ENCODE measurements at places on chromosomes 6 and 20.

DNA sequence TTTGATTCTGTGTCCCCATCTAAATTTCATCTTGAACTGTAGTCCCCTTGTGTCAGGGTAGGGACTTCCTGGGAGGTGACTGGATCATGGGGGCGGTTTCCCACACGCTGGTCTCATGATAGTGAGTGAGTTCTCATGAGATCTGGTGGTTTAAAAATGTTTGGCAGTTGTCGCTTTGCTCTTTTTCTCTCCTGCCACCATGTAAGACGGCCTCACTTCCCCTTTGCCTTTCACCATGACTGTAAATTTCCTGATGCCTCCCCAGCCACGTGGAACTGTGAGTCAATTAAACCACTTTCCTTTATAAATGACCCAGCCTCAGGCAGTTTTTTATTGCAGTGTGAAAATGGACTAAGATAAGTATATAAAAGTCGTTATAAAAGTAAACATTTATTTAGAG lies 80.5 kb upstream of the SGK1 start:
- no peak for DNase-seq

- DNase-seq: no peak
Measured at GRCh38 chr20:38497246-38497935, 24.7 kb downstream of the RALGAPB start.

- DNase-seq: no peak
Measured at GRCh38 chr6:67200626-67201403, 1434.3 kb upstream of the ADGRB3 start.

DNA sequence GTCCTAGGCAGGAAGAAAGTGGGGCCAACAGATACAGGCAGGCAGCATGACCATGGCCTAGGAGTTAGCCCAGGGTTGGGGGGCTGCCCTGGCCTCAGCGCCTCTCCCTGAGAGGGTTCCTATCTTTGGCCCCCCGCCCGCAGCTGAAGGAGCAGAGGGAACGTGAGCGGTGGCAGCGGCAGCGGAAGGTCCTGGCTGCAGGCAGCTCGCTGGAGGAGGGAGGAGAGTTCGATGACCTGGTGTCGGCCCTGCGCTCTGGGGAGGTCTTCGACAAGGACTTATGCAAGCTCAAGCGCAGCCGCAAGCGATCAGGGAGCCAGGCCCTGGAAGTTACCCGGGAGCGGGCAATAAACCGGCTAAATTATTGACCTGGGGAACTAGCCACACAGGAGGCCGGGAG lies 32.6 kb downstream of the MOCS1 start:
- DNase-seq: no peak

DNA sequence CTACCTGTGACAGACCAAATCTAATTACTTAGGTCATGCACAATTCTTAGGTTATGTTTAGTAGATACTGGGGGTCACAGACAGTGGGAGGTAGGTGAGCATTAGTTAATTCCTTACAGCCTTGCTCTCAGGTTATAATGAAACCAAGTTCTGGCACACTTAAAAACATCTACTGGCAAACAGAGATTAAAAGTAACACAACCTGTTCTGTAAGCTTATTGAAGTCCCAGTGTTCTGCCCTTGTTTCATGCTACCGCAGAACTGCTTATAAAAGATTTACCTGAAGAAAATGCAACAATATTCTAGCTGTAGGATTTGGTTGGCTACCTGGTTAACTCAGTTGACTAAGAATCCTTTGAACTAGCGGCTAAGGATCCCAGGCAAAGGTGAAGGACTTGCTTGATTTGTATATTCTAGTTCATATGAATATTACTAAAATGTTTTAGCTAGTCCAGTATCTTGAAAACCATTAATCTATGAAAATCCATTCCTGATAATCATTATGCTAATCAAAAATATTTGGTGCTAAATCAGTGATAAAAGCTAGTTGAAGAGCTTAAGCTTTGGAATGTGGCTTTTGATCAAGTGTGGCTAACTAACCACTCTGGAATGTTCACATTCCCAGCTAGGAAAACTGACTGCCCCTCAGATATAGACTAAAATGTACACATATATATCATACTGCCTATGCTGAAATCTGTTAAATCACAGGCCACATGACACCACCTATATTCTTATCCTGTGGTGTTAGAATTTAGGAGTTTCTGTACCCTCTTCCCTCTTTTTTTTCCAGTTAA lies 7.2 kb downstream of the PEX3 start:
- no peak for DNase-seq

GRCh38 chr20:3547906-3548305 lies 77.1 kb downstream of the ATRN start:
- DNase-seq: no peak

DNA sequence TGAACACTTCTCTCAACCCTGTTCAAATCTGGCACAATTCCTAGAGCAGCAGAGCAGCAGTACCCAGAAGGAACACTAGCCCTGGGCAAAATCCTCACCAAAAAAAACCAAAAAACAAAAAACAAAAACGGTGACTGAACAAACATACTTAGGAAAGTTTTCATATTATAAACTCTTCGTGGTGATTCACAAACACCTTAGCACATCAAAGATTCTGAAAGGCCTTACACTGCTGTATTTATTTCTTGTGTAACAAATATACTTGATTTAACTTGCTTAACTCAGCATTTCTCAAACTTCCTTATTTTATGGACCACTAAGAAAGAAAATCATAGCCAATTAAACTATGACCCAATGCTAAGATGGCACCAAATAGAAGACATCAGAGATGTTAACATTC lies 57.8 kb upstream of the RREB1 start:
- no peak for DNase-seq

DNA sequence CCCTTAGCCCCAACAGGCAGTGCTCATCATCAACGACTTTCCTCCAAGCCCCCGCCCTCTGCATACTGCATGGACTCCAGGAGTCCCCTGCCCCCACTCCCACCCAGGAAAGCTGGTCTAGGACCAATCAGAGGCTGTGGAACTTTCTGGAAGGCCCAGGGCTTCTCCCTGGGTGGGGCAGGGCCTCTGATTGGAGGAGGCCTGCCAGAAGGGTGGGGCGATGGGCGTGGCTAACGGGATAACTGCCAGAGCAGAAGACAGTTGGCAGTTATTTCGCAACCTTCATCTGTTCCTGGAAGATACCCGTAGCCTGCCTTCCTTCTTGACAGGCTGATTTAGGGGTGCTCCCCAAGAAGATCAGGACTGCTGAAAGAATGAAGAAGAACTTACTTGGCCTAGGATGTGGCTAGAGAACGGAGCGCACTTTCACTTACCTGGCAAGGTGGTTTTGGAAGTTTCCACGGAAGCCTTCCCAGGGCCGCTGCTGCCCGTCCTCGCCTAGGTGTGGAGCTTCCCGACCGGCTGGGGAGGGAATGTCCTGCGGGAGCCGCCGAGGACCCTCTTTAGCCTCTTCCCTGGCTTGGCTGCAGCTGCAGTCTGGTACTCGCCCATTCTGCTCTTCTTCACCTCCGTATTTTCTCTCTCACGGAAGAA lies 209.0 kb downstream of the LRFN2 start:
- no peak for DNase-seq

GRCh38 chr6:86477500-86478148 lies 459.7 kb upstream of the HTR1E start:
- no peak for DNase-seq

- no peak for DNase-seq
Measured at GRCh38 chr6:28171271-28171670, 29.6 kb downstream of the ZKSCAN8 start.

DNA sequence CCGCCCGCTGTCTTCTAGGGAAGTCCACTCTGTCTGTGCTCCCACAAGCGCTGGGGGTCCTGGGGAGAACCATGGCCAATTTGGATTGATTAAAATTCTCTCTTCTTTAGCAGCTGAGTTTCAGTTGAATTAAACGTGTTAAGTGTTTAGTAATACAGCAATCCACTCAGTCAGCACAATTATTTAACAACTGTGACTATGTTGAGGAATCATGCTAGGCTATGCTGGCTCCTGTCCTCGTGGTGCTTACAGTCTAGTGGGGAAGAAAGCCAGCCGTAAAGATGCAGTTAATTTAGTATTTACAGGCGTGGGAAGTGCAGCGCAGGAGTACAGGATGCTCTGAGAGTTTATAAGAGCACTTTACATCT lies 88.9 kb upstream of the FOXP4 start:
- DNase-seq: no peak

GRCh38 chr6:22804620-22805261 lies 235.4 kb downstream of the HDGFL1 start:
- no peak for DNase-seq

DNA sequence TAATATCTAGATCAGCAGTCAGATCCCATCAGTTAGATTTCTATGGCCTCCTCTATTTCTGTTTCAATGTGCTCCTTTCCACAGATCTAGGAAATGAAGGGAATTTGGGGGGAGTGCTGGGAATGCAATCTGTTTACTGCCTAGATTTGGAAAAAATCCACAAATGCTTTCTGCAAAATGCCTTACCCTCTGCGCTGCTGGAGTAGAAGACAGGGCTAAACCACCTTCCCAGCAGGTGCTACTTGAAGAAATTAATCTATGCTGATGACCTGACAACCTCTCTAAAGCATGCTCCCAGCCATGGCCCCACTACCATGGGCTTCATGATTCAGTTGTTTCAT lies 46.2 kb downstream of the LY86 start:
- no peak for DNase-seq

DNA sequence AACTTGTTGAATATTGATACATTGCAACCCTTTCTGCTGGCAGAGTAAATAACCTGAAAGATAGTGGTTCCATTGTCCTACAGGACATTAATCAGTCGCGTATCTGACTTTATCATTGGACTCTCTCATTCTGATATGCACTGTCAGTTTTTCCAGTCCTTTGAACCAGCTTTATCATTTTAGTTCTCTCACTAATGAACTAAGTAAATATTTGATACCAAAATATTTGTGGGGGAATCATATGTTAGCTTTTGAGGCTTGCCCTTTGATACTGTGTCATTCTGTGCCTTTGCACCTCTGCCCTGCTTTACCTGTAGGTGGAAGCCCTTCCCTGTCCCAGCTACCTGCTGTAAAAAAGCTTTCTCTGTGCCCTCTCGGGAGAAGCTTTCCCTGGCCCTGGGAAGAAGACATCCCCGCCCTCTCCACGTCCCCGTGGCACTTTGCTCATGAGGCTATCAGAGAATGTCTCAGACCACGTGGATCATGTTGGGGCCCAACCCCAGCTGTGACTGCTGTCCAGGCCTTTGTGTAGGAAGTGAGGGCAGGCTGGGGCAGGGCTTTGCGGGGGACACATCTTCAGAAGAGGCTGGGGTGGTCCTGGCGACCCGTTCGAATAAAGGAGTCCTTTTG lies 117.8 kb upstream of the NXT1 start:
- DNase-seq: no peak

DNA sequence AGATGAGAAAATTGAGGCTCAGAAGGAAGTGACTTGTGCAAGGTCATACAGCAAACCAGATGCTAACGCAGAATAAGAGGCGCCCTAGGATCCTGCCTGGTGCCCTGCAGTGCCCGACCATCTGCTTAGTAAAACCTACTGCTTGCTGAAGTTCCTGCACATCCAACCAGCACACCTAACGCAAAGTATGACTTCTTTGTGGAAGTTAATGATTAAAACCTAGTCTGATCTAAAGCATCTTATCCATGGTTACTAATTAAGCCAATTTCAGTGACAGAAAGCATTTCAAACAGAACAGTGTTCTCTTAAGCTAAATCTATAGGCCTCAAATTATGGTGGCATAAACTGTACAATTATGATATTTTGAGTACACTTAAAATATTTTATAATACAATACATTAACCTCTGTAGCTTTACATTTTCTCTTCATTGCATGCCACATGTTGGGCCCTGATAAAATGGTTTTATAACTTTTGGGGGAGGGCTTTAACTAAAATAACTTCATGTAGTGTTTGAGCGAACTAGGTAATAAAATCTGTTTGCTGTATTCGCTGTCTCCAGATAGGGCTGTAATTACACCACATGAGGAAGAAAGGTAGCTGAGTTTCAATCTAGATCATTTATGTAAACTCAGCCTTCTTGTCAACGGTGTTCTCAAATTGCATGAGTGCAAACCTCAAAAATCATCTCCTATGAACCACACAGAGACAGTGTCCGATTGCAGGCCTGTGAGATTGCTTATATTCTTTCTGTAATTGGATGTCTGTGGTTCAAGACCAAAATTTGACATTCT lies 37.5 kb upstream of the BEND3 start:
- no peak for DNase-seq

- DNase-seq: no peak
Measured at GRCh38 chr6:155442562-155442961, 13.1 kb downstream of the NOX3 start.

GRCh38 chr6:75746221-75746620 lies 2.8 kb upstream of the MYO6 start:
- no peak for DNase-seq

DNA sequence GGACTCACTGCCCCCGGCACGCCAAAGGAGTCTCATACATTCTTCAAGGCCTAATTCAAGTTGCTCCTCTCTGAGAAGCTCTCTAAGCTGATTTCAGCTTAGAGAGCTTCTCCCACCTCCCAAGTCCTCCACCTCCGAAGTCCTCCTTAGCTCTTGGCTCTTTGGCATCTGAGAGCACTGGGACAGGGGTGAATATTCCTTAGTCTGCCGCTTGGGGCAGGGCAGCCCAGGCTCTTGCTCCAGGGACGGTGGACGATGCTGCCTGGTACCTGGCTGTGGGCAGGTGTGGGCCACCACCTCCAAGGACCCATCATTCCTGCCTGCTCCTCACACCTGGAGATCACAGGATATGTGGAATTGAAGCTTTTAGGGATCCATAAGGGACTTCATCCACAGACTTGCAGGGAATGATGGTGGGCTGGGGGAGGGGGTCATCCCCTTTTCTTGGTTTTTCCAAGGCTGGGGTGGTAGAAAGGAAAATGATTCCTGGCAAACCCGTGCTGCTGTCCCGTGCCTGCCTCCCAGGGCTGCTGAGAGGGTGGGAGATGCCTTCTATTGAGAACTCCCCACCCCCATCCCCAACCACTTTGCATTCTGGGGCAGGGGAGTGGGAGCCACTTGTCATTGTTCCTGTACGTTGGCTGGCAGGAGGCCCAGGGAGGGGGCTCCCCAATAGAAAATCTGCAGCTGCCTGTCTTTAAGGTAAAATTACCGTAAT lies 57.4 kb downstream of the ARHGAP40 start:
- DNase-seq: peak; percentile 42

GRCh38 chr6:32615885-32616532 lies 21.2 kb upstream of the HLA-DQA1 start:
- no peak for DNase-seq

GRCh38 chr6:6657820-6658217 lies 69.3 kb downstream of the LY86 start:
- DNase-seq: no peak

DNA sequence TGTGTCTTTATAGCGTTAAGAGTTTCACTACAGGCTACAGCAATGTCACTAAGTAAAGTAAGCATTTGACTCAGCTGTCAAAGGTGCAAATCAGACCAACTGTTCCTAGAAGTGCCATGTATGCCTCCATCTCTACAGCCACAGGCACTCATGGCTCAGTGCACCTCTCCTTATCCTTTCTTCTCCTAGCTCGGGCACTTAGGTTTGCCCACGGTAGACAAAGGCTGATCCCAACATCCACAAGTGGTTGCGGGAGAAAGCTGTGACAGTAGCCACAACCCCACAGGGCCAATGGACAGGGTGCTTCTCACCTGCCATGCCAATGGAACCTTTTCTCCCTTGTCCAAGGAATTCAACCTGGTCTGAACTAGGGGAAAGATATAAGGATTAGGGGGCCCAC lies 228.5 kb upstream of the EXOC2 start:
- DNase-seq: no peak

GRCh38 chr20:10603378-10603777 lies 70.4 kb downstream of the JAG1 start:
- DNase-seq: no peak

- no peak for DNase-seq
Measured at GRCh38 chr6:151317103-151317994, 74.0 kb downstream of the ZBTB2 start.
